ENCODE measurements at places on chromosomes 4 and X.

DNA sequence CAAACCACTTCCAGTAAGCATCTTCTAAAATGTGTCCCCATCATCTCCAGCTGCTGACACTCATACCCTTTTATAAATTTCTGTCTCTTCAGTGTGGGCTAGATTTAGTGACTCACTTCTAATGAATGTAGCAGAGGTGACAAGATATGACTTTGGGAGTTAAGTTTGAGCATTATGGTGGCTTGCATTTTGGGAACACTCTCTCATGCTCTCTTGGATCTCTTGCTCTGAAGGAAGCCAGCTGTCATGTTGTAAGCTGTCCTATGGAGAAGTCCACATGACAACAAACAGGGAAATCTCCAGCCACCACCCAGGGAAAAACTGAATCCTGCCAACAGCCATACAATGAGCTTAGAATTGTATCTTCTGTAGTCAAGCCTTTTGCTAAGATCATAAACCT lies 691.3 kb upstream of the PCDH7 start:
- DNase-seq, result no peak

DNA sequence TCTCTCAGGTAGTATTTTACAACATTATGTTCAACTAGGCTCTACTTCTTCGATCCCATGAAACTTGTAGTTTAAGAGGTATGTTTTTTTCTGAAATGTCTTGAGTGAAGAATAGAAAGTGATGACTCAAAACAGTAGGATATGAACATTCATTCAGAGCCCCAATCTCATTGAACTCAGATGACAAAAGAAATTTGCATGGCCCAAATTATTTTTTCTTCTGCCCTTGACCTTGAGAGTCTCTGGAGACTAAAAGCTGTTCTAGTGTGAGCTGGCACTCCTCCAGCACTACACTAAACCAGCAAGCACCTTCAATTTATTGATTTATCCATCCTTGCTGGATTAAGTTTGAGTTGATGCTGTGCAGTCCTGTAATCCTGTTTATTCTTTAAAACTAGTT lies 4.0 kb downstream of the DCLK2 start:
- DNase-seq, result no peak

DNA sequence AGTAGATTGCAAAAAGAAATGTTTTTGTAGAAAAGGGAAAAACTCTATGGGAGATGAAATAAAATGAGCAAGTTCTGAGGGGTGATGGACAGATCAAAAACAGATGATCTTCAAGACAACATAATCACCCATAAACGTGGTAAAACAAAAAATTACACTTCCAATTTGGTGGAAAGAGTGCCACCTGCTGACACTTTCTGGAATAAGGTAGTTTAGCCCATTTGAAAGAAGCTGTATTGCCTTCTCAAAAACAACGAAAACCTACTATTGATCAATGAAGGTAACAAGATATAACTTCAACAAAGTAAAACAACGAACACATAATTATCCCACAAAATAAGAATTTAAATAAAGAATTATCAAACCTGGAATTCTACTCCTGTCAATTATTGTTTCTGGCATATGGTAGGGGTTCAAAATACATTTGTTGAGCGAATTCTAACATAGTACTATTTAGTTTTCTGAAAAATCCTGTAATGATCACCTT lies 2.5 kb downstream of the COQ2 start:
- DNase-seq, result peak; percentile 7

DNA sequence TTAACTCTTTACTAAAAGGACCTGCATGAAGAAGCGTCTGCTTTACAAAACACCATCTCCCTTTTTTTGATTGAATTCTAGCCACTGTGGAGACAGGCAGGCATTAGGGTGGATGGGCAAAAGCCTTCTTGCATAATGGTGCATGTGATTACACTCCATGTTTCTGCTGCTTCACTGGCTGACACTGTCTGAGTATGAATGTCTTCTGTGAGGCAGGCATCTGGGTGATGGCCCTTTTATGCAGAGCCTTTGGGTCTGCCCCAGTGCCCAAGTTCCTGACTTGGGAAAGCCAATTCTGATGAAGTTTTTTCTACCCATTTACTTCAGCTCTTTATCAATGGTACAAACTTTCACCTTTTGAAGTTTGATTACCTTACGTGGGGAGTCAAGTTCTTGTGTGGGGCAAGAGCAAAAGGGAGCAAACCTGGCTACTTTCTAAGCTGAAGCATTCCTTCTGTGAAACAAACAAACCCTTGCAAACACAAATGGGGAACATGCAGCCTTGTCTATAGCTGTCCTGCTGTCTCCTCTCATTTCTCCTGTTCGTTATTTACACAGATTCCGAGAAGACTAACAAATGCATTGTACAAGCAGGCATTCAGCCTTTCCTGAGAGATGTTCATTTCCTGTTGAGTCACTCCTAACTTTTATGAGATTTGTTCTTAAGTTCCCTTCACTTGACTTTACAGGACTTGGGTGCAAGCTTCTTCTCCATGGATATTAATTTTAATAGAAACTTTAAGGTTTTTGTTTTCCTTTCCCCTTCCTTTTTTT lies 301.9 kb downstream of the TLL1 start:
- no peak for DNase-seq

DNA sequence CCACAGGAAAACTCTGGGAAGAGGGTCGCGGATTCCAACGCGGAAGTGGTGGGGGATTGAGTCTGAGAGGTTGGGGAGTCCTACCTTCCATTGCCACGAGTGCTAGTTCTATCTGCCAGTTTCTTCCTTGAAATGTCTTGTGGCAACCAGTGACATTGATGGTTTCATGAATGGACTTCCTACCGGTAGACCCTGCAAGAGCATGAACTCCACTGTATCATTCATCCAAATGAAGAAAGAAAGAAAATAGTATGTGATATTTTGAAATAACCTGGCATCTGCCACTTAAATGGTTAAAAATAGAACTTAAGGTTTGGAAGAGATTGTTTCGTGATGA lies 1.1 kb upstream of the SLC10A7 start:
- DNase-seq, result no peak

GRCh38 chrX:45845142-45845541 lies 644.5 kb upstream of the DIPK2B start:
- DNase-seq, result no peak

DNA sequence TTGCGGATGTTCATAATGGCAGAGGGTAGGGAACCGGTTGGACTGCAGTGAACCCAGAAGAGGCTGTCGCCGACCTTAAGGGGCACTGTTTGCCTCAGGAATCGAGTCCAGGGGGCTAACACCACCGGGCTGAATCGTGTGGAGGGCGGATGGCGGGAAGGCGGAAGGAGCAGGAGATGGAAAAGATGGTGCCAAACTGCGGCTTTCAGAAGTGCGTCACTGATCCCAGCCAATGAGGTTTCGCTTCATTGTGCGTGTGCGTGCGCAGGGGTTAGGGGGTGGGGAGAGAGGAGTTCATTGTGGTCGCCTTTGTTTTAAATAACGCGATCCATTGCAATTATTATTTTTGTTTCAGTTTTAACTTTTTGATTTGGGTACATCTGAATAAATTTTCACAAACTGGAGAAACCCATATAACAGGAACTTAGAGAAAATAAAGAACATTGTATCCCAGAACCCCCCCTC lies at the start of gene NAA11:
Gene NAA11, minus strand, starts transcription at position 198 of the 465 bp plus-strand sequence. Its CDS starts 184 bp downstream, at position 14.
- DNase-seq, result no peak

GRCh38 chrX:40809210-40809609 lies 73.9 kb upstream of the MED14 start:
- DNase-seq, result no peak

DNA sequence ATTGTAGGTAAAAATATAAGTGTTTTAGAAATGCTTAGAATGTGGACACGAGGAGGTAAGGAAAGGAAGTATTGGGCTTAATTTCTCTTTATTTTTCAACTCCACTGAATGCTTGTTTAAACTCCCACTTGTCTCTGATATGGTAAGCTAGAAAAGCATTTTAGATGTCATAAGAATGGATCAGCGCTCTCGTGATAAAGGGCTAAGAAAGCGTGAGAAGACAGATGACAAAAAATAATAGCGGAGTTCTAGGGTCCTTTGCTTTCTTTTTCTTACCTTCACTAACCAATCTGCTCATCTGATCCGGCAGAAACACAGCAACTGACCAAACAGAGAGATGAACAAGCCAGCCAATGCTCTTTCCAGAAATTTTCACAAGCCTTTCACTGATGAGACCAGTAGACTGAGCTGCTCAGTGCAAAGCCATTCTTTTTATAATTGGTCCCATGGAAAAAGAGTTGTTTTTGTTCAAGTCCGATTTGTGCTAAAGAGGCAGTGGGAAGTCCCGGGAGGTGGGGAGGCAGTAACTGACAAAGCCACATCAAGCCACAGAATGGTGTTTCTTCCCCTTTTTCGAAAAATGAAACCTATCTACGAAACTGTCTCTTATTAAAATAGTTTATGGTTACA lies at the start of gene TASL:
Gene TASL, minus strand, starts transcription at position 405 of the 630 bp plus-strand sequence. CDS start 17,411 bp downstream, outside the sequence.
- DNase-seq, result no peak

DNA sequence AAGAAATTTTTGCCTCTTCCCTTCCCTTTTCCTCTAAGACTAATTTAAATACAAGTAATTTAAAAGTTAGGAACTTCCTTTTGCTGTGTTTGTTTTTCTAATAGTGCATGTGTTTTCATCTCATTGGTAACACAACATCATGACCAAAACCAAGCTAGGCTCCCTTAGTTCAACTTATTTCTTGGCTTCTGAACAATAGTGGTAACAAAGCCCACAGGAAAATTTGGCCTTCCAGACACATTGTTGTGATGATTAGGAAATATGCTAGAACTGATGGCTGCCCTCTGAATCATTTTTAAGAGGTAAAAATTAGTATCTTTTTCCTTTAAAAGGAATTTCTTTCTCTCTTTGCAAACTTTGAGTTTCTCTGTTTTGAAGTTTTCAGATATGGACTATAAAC lies 25.5 kb upstream of the TEC start:
- DNase-seq, result no peak

- no peak for DNase-seq
These were observed 8.9 kb upstream of the DCK start for GRCh38 chr4:70984589-70984988.

DNA sequence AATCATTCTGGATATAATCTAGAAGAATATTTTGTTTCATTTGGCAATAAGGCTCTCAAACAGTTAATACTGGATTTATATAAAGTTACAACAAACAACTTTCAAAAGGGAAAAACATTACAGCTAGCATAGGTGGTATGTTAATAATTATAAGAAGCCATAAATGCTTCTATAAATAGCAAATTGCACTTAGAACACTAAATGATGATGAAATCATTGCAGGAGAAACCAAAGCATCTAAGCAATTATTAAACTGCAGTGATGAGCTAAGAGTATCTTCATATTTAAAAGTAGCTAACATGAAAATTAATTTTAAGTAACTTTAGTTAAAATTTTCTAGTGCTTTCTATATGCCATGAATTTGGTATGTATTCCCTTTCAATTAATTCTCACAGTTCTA lies 189.5 kb downstream of the CENPC start:
- DNase-seq, result no peak

DNA sequence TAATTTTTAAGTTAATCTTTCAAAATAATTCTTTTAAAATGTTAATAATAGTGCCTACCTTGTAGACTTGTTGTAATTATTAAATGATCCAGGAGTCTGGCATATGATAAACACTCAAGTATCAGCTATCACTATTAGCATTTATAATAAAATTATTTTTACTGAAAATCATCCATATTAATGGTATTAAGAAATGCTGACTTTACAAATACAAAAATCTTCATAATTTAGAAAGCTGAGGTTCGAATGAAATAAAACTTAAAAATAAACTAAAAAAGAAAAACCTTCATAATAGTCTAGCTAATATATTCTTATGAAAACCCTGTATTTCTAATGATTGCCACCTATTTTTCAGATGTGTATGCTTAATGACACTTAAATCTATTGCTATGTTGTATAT lies 5.2 kb downstream of the MGARP start:
- DNase-seq, result no peak
